ENCODE measurements at places on chromosomes 7 and 10.

GRCh38 chr10:78972160-78972946 is 96.4 kb upstream of the ZMIZ1 start:
- no peak for DNase-seq

GRCh38 chr7:108012499-108013430 is 9.8 kb upstream of the LAMB1 start:
- DNase-seq, result no peak

GRCh38 chr7:84981055-84981976 is 205.5 kb downstream of the SEMA3D start:
- no peak for DNase-seq

DNA sequence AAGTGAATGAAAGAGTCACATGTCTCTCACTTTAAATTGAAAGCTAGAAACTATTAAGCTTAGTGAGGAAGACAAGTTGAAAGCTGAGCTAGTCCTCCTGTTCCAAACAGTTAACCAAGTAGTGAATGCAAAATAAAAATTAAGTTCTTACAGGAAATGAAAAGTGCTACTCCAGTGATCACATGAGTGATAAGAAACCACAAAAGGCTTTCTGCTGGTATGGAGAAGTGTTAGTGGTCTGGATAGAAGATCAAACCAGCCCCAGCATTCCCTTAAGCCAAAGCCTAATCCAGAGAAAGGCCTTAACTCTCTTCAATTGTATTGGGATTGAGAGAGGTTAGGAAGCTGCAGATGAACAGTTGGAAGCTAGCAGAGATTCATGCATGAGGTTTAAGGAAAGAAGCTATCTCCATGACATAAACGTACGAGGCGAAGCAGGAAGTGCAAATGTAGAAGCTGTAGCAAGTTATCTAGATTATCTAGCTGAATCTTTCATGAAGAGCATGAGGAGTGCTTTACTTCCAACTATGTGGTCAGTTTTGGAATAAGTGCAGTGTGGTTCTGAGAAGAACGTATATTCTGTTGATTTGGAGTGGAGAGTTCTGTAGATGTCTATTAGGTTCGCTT is 261.6 kb downstream of the MDFIC start:
- DNase-seq, result no peak

- DNase-seq, result no peak
Measured at GRCh38 chr7:80942261-80943041, 23.6 kb upstream of the SEMA3C start.

DNA sequence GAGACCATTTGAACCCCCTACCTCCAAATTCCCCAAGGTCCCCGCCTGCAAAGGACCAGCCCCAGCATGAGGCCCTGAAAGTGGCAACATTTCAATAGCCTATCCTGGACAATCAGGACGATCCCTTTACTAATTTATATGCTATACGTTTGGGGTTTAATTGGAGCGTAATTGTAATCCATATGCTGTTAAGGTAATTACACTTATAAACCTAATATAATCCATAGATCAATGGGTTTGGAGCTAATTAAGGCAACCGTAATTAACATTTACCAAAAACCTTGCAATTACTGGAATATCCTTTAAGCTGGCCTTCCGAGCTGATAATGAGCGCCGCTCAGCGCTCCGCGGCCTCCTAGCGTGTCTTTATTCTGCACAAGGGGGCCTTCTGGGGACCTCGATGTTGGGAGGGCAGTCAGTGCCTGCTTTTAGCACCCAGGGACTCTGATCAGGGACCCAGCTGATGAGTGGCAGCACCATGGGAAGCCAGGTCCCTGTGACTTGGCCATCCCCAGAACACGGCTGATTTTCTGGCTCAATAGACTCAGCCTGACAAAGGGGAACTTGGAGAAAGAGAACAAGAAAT is 91.2 kb downstream of the LHPP start:
- no peak for DNase-seq

All from iPS DF 19.7 (cell line).